ENCODE measurements at places on chromosomes 6 and 20.

GRCh38 chr6:75278474-75279077, 6.0 kb downstream of the TMEM30A start:
- DNase-seq: no peak

GRCh38 chr6:167130008-167130677, 7.2 kb downstream of the CCR6 start:
- no peak for DNase-seq

DNA sequence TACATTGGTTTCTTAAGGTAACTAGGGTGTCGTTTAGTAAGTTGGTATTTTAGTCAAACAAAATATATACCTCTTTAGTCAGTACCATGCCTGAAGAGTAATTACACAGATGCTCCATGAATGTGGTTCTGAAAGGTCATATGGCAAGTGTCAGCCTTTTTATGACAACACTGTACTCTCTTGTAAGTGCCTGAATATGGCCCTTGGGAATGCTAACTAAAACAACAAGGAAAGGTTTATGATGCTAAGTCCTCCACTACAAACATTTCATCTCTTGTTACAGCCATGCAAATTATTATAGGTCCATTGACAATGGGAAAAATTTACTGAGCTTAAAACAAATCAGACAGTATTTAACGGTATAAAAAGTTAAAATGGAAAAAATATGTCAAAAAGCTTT, 39.0 kb upstream of the SUPT3H start:
- DNase-seq: no peak

DNA sequence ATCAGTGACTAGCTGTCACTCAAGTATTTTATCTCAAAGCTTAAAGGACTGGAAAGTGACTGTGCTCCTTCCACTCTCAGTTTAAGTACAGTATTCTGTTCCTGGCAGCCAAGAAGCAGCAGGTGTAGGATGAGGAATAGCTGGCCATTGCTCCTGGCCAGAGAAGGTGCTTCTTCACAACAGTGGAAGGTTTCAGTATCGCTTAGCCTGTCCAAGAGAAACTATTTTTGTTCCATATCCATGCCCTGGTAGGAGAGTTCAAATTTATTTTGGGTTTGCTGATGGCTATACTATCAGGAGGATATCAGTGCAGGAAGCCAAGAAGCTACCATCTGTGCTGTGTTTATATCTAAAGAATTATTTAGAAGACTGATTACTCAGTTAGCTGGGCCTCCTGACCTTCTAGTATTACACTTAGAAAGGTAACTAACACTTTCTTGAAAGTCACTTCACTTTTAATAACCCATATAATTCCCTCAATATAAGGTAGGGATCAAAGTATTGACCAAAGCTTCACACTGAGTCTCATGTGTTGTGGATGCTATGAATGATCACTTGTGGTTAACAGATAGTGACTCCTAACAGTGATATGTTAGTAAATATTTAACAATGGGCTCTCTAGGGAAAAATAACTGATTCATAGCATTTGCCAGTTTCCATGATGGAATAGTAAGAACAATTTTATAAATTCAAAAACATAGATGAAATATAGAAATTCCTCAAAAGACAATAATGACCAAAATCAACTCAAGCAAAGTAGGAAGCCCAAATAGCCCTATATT, 99.9 kb downstream of the AIG1 start:
- DNase-seq: no peak

GRCh38 chr20:36848078-36848660, 27.8 kb upstream of the TLDC2 start:
- no peak for DNase-seq

DNA sequence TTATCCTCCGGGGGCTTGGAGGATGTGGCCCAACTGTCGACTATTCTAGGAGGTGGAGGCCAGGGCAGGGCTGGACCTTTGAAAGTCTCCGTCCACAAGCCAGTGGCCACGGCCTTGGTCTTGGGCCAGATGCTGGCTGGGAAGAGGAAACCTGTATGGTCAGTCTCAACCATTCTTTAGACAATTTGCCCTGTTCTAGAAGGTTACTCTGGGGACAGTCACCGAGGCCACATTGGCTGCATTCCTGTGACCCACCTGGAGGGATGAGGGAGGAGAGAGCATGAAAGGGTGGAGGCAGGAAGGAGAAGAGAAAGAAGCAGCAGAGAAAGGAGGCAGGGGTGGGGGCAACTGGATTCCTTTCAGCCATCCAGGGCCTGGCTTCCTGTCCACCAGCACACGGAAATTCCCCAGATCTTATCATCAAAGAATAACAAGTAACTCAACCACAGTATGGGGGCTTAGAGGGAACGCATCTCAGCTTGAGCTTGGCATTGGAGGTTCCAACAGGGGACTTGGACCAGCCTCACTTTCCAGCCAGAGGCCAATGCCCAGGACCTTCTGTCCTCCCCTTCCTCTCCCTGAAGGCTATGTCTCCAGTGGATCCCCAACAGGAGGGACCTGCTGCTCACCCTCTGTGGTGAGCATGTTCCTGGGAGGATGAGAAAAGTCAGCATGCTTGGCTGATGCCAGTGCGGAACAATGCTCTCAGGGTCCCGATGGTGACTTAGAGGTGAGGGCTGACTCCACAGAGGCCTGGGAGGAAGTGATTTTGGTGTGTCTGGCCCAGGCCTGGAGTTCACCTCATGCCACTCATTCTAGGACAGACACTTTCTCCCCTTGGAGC, 30.4 kb downstream of the TGM2 start:
- DNase-seq: no peak

DNA sequence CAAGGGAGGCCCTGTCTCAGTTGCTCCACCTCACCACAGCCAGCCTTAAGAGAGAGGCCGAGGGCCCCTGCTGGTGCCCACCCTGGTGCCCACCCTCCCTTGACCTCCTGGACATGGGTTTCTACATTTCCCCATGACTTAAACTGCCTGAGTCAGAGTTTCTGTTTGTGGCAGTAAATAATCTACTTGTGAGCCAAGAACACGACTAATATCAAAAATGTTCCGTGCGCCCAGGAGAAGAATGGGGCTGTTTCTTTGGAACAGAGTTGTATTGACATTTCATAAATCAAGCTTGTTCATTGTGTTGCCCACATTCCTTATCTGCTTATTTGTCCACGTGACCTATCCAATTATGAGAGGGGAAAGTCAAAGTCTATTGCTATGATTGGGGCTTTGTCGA, 143.5 kb downstream of the ANKRD60 start:
- no peak for DNase-seq

DNA sequence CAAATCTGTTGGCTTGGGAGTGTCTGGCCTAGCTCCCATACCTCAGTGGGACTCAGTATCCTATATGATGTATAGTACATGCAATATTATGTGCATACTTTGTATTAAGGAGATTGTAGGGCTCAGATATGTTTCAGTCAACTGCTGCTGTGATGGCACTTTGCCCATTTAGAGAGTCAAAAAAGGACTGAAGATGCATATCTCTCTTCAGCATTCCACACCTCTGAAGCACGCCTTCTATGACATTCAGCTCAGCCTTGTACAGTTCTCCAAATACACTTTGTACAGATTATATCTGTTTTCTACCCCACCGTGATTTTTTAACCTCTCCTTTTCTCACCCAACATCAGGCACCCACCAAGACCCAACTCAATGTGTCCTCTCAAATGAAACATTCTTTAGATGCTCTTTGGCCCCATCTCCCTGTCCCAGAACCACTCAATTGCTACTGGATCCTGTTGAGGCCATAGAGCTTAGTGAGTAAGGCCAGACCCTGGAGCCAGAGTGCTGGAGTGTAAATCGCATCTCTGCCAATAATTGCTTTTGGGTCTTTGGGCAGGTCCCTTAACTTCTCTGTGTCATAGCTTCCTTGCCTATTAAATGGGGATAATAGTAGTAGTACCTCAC, 15.6 kb downstream of the ENPP1 start:
- no peak for DNase-seq

DNA sequence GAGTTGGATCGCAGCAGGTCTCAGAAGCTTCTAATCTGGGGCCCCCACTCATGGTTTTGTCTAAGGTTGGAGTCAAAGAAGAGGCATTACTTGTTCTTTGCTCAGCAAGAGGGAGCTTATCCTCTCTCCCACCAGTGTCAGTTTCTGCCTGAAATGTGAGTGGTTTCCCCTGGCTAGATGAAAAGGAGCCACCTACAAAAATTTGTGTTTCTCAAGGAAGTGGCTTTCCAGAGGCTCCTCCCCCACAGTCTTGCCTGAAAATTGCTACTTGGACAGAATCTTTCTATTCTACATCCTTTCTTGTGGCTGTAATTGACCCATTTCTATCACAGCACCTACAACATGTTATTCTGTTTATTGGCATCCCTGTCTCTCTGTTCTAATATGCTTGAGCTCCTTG, 37.9 kb downstream of the SCML4 start:
- DNase-seq: no peak

DNA sequence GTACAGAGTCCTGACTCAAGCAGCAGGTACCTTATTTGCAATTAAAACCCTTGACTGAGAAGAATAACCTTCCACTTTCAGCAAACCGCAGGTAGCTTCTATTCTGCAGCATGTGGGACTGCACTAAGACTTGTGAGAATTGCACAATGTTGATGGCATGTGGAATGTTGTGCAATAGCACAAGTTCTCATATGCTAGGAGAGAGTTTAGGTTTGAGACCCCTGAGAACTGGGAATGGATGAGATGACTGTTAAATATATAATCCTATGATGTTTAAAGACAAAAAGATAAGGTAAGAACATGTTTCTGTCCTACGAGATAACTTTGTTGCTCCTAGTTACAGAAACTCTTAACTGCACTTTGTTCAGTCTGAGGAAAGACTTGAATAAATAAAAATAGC, 194.6 kb downstream of the OTOR start:
- DNase-seq: no peak

- no peak for DNase-seq
Observed at GRCh38 chr6:158910484-158911440, 89.2 kb downstream of the RSPH3 start.

DNA sequence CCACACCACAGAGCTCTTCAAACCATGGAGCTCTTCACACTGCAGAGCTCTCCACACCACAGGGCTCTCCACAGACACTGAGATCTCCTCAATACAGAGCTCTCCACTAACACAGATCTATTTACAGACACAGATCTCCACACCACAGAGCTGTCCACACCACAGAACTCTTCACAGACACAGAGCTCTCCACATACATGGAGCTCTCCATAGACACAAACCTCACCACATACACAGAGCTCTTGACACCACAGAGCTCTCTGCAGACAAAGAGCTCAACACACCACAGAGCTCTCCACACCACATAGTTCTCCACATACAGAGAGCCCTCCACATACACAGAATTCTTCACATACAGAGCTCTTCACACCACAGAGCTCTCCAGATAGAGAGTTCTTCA, 53.0 kb downstream of the ERMARD start:
- no peak for DNase-seq

- DNase-seq: no peak
Observed at GRCh38 chr20:45861221-45862075, 4.0 kb downstream of the ZSWIM3 start.

DNA sequence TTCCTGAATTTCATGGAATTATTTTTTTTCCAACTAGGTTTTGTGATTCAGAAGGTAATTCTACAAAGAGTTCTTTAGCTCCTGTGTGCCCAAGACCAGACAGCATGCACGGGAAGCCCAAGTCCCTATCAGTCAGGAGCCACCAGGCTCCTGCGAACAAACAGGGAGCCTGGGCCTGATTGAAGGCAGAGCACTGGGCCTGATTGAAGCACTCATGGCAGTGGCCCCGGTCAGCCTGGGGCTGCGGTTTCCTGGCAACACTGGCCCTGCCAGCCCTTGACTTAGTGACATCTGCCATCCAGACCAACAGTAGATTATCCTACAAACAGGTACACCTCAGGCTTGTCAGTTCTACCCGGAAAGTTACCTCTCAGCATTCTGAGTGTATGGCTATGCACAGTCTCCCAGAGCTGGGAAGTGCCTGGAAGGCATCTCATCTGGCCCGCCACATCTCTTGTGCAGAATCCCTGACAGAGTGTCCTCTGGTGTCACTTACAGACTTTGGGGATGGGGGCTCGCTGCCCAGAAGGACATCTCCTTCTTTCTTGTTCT, 133.8 kb downstream of the VEGFA start:
- no peak for DNase-seq

- DNase-seq: no peak
Observed at GRCh38 chr6:16800942-16801341, 39.7 kb upstream of the ATXN1 start.

GRCh38 chr6:84773133-84773430, 8.7 kb upstream of the TBX18 start:
- DNase-seq: no peak

DNA sequence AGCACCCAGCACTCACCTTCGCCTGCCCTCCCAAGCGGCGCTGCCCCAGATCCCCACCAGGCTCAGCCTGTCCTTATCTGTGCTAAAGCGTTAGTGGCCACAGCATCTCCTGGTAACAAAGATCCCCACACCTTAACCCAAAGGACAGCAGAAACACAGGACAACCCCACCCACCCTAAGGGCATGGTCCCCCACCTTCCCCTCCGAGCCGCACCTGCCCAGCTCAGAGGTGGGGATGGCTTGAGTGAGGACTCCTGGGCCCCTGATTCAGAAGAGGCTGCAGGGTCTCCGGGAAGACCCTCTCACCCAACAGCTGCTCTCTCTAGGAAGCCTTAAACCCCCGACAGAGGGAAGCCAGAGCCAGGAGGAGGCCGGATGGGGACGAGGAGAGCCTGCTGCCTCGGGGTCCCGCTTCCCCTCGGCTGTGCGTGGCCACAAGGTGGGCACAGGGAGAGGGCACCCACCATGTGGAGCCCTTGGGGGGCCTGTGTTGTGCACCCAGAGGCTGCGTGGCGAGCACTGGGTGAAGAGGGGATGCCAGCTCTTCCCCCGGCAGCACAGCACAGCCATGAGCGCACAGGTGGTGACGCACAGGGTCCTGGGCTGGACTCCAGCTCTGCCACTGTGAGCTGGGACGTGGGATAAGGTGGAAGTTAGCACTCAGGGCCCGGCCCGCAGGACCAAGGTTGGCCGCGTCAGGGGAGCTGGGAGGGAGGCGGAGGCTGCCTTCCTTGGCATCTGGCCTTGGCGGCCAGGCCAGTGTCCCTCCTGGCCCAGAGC, 31.9 kb upstream of the MRGBP start:
- no peak for DNase-seq

- DNase-seq: no peak
Observed at GRCh38 chr20:47174456-47175243, 181.8 kb downstream of the ZMYND8 start.

DNA sequence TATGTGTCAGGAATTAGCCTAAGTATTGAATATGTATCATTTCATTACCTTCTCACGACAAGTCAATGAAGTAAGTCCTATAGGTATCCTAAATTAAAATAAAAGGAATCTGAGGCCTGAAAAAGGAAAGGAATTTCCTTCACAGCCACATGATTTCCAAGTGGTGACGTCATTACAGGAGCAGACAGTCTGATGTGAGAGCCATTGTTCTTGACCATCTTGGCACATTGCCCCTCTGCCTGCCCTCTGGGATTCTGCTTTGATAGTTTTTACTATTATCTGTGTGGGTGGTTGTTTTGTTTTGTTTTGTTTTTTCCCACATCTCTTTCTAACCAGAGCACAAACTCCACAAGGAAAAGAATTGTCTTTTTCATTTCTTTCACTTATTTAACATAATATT, 219.8 kb upstream of the UFL1 start:
- DNase-seq: no peak

GRCh38 chr6:101249470-101249869, 144.0 kb upstream of the GRIK2 start:
- no peak for DNase-seq

GRCh38 chr6:164114651-164115050, 700.1 kb downstream of the QKI start:
- no peak for DNase-seq

GRCh38 chr6:1624058-1624850, 14.5 kb downstream of the FOXC1 start:
- DNase-seq: no peak
